ENCODE measurements at places on chromosomes 6 and 20.
A peak's percentile ranks its signal among the peaks of the same experiment; 100 is the strongest.

- DNase-seq = no peak
Measured at GRCh38 chr6:133991096-133991593, 38.1 kb downstream of the TBPL1 start.

GRCh38 chr6:71056656-71057055, 99.8 kb upstream of the B3GAT2 start:
- DNase-seq = no peak

DNA sequence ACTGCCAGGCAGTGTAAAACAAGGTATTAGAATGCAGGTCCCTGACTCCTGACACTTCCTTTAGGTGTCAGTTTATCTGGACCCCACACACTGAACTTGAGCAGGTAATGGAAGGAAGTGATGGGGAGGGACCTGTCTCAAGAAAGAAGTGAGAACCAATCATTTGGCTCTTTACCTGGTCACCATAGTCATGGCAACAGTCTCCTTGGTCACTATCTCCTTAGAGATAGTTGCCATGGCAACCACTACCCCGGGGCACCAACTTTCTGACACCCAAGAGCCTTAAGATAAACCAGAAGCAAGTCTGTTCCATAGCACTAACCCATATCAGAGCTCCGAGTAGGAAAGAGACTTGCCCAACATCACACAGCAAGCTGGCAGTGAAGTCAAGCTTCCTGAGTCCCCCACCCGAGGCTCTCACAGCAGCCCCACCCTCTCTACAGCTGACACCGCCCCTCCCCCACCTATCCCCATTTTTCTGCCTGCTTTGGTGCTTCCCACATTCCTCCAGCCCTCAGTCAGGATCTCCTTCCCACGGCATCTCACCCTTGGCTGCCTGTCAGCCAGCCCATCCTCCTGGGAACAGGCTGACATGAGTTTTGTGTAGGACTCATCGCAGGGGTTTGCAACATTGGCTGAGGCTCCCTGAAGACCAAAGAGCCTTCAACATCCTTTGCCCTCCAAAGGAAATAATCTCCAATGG, 16.3 kb upstream of the HM13 start:
- DNase-seq = no peak

DNA sequence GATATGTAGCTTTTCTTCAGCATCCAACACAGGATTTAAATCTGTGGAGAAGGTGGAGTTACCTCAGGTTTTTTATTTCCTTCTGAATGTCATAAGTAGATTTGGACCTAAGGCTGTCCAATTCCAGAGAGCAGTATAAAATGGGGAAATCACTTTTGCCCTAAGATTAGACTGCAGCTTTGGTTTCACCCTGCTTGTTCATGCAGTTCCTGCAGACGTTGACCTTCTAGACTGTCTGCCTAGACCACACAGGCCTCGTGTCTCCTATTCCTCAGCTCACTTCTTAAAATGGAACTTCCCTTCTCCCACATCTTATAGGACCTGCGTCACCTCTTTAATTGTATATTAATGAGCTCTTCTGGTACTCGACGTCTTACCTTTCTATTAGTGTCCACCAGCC, 26.0 kb upstream of the C6orf62 start:
- no peak for DNase-seq

DNA sequence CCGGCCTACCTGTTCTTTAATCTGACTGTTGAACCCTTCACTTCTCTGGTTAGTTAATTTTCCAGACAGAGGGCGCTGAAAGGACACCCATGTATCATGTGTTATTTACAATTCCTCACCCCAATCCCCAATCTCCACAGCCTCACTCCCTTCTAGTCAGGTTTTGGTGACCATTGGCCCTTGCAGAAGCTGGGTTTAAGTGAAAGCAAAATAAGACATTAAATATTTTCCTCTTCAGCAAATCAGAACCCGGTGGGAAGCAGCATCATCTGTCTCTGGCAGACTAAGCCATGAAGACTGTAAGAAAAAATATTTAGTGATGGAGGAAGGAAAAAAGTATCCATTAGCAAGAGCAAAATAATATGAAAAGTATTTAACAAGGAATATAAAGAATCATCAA, 9.4 kb upstream of the HLA-DQA1 start:
- DNase-seq = no peak

- DNase-seq = no peak
Measured at GRCh38 chr6:6559994-6560570, 28.4 kb upstream of the LY86 start.

DNA sequence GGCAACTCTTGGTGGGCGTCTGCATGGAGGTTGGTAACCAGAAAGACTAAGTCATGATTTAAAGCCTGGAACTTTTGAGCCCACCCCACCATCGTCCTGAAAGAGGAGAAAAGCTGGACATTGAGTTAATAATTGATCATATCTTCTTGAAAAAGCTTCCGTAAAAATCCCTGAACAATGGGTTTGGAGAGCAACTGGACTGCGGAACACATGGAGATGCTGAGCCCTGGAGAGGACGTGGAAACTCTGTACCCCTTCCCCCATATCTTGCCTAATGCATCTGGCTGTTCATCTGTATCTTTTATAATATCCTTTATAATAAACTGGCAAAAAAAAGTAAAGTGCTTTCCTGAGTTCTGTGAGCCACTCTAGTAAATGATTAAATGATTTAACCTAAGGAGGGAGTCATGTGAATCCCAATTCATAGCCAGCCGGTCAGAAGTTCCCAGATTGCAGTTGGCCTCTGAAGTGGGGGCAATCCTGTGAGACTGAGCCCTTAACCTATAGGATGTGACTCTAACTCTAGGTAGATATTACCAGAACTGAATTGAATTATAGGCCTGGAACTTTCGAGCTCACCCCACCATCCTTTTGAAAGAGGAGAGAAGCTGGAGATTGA, 26.5 kb upstream of the LGSN start:
- DNase-seq = no peak

DNA sequence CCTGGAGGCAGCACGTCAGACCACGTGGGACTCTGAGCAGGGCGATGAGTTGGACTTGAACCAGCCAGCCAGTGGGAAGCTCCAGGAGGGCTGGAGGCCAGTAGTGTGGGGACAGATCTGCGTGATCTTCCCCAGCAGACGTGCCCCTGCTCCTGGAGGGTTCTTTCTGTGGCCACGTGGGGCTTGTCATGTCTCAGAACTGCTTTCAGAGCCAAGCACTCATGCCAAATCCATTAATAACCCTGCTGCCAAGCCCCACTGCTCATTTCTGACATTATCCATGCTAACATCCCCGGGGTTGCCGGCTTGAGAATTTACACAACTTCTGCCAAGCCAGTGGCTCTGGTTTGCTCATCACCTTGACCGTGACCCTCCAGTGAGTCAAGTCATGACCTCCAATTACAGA, 38.3 kb downstream of the SIRPA start:
- DNase-seq = no peak

DNA sequence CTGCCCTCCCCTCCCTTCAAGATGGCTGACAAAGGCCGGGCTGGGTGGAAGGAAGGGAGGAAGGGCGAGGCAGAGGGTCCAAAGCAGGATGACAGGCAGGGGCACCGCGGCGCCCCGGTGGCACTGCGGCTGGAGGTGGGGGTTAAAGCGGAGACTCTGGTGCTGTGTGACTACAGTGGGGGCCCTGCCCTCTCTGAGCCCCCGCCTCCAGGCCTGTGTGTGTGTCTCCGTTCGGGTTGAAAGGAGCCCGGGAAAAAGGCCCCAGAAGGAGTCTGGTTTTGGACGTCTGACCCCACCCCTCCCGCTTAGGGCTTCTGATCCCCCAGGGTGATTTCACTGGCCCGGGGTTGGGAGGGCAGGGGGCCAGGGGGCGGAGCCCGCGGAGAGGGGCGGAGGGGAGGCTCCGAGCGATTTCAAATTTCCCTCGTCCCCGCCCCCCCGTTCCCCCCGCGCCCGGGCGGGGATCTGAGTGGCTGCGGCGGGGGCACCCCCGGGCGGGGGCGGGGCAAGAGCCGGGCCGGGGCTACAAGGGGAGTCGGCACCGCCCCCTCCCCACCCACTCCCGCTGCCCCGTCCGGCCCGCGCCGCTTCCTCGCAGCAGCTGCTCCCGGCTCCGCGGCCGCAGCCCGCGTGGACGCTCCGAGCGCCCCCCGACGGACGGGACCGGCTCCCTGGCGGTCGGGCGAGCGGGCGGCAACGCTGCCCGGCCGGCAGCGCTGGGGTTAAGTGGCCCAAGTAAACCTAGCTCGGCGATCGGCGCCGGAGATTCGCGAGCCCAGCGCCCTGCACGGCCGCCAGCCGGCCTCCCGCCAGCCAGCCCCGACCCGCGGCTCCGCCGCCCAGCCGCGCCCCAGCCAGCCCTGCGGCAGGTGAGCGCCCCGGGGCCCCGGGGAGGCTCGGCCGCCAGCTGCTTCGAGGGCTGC, at the start of gene DNMT3B:
Gene DNMT3B, plus strand, starts transcription at position 555 of the 923 bp plus-strand sequence. CDS start 17,939 bp downstream, outside the sequence.
- peak; percentile 83 for DNase-seq

DNA sequence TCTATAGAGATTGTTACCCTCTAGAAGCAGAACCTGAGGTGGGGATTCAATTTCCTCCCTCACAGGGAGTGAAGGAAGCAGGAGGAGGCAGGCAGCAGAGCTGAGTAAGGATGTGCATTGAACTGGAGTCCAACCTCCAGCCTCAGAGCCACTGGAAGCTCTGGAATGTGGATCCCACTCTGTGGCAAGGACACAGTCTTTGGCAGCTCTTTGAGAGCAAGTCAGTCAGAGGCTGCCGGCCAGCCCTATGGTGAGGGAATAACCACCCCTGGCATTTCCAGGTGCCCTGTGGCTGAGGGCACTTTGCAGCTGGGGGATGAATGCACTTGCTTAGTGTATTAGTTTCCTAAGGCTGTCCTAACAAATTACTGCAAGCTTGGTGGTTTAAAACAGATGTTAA, 37.2 kb downstream of the EBF4 start:
- no peak for DNase-seq

- DNase-seq = no peak
Measured at GRCh38 chr6:168713839-168714238, 272.9 kb downstream of the SMOC2 start.

DNA sequence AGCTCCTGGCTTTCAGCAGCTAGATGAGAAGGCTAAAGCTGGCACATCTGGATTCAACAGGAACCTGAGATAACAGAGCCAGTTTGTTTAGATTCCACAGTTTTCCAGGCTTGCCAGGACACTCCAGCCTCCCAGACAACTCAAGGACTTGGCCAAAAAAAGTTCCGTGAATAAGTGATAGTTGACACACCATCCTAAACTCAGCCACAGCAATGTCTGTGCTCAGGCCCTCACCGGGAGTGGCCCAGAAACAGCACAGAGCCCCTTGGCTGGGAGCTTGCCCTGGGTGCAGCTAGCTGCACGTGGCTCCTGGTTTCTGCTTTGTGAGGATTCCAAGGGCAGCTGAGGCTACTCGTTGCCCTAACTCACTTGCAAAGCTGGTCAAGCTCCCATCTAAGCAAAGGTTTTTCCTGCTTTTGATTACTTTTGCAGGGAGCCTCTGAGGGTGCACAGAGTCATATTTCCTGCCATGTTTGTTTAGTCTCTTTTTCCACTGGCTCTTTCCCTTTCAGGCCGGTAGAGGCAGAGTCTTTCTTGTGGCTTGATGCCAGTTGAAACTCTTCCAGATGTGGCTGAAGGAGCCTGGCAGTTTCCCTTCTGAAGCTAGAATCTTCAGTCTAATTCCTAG, 118.3 kb upstream of the ECI2 start:
- DNase-seq = no peak

DNA sequence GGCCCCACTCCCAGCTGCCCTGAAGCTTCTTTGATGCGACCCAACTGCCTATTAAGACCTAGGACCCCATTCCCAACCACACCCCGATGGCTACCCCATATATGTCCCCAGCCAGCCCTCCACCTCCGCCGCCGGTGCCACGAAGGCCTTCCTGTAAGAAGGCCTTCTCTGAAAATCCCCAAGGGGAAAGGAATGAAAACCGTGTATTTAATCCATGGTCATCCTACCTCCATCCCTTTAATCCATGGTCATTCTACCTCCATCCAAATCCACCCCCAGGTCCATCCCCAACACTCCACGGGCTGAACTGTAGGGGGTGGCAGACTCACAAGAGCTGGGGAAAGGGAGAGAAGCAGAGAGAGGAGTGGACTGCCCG, 545 bp upstream of the VSX1 start:
- no peak for DNase-seq

DNA sequence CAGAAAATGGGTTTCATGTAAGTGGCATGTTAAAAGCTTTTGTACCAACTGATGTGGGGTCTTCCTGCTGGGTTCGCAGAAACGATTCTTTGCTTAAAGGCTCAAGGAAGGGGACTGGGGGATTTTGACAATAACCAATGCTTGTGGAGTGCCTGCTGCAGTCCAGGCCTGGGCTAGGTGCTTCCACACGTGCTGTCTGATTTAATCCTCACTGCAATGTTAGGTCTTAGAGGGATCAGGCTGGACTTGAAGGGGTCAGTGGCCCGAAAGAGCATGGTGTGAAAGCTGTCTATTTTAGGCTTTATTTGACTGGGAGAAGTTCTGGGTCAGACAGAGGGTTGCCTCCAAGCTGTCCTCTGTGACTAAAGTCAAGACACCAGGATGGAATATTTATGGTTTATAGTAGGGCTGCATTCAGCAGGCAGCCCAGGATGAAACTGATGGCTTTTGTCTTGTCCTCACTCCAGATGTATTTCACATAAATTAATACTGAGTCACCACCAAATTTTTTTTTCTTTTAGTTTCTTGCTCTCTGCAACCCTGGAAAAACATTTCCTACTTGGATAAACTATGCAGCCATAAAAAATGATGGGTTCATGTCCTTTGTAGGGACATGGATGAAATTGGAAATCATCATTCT, 219.1 kb downstream of the ZMYND8 start:
- DNase-seq = no peak

GRCh38 chr20:46704714-46705377, 4.6 kb upstream of the SLC2A10 start:
- DNase-seq = no peak

GRCh38 chr20:43755390-43755789, 28.6 kb upstream of the GTSF1L start:
- no peak for DNase-seq

Measured in progenitor cell of endocrine pancreas (in vitro differentiated cells).